ENCODE measurements at places on chromosomes 2 and 18.

- DNase-seq, result no peak
Measured at GRCh38 chr2:238272156-238272555, 16.3 kb downstream of the PER2 start.

DNA sequence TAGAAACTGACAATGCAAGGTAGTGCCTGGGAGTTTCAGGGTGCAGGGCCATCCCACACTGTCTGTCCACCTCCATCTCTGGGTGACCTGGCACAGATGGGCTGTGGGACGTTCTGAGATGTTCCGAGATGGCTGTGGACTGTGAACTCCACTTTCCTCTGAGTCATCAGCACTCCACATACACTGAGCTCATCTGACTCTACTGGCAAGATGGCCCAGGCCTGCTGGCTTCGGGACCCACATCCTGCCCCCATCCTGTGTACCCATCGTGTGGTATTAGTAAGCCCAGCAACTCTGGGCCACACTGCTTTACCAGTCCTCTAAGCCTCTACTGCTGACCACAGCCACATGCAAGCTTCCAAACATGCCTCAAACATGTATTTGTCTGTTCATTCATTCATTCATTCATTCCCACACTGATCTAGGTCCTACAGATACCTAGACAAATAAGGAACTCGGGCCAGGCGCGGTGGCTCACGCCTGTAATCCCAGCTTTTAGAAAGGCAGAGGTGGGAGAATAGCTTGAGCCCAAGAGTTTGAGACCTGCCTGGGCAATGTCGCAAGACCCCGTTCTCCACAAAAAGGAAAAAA is 124.8 kb upstream of the CXCR4 start:
- DNase-seq, result peak; percentile 41

GRCh38 chr2:182763311-182763912 is 47.4 kb downstream of the DNAJC10 start:
- peak; percentile 68 for DNase-seq

- peak; percentile 69 for DNase-seq
Measured at GRCh38 chr2:199739413-199740110, 111.4 kb downstream of the FTCDNL1 start.

DNA sequence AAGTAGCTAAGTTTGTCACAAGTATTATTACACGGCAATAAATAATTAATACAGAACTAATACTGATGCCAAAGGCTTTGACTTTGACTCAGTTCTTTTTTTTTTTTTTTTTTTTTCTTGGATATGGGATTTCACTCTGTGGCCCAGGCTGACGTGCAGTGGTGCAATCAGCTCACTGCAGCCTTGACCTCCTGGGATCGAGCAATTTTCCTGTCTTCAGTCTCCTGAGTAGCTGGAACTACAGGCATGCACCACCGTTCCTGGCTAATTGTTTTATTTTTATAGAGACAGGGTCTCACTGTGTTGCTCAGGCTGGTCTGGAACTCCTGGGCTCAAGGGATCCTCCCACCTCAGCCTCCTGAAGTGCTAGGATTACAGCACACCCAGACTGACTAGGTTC is 284.5 kb downstream of the SS18 start:
- no peak for DNase-seq

GRCh38 chr2:43611987-43612894 is 16.4 kb upstream of the THADA start:
- DNase-seq, result peak; percentile 89

GRCh38 chr2:234577191-234577590 is 80.3 kb upstream of the ARL4C start:
- no peak for DNase-seq

GRCh38 chr2:65417509-65418085 is 14.8 kb downstream of the SPRED2 start:
- DNase-seq, result no peak

DNA sequence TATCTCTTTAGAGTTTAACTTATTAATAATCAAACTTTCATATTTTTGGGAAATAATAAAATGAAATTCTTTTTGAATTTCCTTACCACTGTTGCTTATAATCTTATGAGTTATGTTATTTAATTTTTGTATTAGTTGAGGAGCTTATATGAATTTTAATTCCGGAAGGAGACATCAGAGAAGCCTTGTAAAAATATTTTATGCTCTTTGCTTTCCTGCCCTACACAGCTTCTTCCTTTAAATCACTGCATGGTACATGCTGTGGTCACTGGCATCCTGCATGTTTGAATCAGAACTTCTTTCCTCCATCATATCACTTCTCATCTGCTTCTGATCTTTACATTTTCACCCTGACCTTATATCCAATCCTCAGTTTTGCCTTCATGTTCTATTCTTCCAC is 266.7 kb upstream of the ZSWIM2 start:
- no peak for DNase-seq

GRCh38 chr18:10660179-10660884 is 134.5 kb downstream of the NAPG start:
- DNase-seq, result no peak

DNA sequence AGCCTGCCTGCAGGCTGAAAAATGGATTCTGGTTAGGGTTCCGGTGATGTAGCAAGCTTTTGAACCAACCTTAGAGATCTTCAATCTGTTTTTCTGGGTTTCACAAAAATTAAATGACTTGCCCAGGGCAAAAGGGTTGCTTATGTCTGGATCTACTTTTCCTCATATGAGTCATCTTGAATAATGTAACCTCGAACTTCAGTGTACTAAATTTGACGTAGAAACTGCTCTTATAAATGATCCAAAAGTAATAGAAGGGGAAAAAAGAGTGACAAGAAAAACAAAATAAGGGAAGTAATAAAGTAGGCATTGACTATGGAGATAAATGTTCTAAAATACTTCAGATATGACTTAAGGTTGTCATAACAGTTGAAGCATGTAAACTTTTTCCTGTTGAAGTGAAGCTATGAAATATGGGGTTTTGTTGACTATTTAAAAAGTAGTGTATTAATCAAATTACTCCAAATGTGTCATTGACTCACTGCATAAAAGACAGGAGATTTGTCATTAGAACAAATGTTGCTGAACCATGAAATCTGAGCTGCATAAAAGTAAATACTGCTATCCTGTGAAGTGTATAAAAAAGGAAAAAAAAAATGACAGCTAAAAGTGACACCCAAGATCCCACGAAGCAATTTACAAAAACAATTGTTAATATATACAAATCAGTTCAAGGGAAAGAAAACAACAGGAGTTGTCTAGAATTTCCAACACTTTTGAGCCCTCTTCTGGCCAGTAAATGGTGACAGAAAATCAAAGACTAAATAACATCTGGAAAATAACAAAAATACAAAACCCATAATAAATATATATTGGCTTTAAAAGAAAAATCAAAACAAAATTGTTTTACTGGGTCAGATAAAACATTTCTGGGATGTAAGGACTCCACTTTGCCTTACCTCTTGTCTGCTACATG is 103.6 kb upstream of the SERPINE2 start:
- no peak for DNase-seq

DNA sequence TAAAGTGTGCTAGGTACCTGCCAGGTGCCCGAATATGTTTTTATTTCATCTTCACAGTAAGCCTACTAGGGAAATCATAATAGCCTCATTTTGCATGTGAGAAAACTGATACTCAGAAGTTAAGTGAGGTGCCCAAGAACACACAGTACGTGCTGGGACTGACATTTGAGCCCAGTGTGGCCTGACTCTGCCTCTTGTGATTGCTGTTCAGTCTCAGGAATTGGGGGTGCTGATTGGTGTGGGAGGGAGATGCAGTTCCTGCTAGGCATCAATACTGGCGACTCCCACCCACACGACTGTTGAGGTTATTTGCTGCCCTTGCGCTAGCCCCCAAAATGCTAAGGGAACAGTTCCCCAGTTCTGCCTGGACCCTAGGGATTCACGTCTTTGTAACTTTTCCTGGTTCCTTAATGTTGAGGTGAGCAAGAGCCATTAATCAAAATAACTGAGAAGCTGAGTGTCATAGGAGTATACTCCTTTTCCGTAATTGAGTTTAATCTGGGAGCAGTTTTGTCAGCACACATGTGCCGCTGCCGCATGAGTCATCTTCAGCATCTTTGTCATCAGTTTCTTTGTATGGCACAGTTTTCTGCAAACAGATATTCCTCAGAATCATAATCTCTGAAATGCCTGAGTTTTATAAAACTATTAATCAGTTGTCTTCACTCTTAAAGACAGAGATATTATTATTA is 120.7 kb downstream of the NCK2 start:
- DNase-seq, result no peak

- peak; percentile 46 for DNase-seq
Measured at GRCh38 chr2:127674241-127675209, 805 bp downstream of the LIMS2 start.

GRCh38 chr2:11703700-11704099 is 33.7 kb upstream of the NTSR2 start:
- DNase-seq, result no peak

GRCh38 chr2:152421521-152422370 is 86.8 kb downstream of the FMNL2 start:
- peak; percentile 77 for DNase-seq

DNA sequence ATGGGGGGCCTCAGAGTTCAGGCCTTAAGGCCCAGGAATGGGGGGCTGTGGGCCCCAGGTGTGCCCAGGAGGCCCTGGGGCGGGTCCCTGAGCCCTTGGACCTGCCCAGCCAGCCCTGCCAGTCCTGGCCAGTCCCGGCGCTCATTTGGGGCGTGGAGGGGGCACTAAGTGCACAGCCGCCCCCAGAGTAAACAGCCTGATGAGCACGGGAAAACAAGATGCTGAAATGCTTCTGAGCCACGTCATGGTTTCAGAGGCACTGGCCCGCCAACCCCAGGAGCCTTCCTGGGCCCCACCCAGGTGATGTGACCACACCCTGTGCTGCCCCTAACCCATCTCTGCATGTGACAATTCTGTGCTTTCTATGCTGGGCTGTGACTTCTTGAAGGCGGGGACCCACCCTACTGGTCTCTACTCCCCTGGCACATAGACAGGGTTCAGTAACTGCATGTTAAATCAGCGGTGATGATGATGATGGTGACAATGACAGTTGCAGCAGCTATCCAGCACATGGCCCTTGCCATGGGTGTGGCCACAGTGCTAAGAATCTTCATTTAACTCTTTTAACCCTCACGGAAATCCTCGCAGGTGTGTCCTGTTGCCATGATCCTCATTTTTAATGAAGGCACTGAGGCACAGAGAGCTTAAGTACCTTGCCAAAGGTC is 28.1 kb upstream of the ASPRV1 start:
- DNase-seq, result peak; percentile 52

- no peak for DNase-seq
Measured at GRCh38 chr2:80926168-80926567, 621.6 kb upstream of the LRRTM1 start.

DNA sequence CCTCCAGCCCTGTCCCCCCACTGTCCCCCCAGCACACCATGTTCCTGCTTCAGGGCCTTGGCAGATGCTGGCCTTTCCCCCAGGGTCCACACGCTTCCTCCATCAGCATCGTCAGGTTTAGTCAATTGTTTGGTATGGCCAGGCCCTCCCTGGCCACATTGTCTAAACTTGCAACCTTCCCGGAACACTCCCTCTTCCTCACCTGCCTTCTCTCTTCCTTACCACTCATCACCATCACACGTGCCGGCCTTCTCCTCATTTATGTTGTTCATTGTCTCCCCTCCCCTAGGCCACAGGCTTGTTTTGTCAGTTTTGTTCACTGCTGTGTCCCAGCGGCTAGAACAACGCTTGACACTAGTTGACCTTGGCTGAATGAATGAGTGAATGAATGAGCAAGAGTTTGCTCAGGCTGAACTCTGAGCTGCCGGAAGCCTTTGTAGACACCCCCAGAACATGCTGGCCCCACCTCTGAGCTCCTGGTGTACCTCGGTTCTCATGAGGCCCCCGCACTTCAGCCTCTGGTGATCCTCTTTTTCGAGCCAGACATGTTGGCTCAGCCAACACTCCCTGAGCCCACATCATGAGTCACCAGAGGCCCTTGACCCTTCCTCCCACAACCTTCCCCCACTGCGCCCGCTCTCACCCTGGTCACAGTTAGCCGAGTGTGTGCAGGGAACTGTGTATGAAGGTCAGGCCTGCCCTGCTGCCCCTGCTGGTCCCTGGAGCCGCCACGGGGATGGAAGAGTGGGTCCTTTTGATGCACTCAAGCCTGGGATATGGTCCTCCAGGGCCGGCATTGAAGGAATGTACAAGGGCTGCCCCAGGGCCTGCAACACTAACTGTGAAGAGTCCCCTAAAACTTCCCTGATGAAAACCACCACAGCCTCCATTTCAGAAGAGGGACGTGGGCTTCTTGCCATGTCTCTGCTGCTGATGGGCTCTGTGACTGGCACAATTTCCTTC is 57.5 kb downstream of the HS1BP3 start:
- no peak for DNase-seq

GRCh38 chr2:136179602-136179975 is 61.6 kb upstream of the CXCR4 start:
- no peak for DNase-seq

- DNase-seq, result peak; percentile 12
Measured at GRCh38 chr2:235740821-235741220, 247.0 kb downstream of the AGAP1 start.

DNA sequence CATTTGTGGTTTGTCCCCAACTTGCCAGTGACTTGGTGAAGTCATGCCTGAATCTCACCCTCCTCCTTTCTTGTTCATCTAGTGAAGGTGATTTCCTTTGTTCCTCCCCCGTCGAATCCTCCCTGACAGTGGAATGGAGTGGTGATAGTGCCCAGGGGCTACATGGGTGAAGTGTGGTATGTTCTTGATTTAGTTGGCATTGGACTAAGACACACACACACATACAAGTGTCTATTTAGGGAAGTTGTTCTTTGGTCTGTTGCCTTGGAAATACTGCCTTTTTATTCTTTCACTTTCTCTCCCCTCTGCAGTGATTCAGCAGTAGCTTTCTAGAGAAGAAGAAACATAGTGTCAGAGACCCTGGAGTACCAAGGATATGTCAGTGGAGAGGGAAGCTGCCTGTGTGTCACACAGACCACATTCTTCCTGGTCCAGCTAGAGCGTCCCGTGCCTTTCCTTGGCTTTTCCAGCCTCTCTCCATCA is 10.9 kb downstream of the INPP4A start:
- DNase-seq, result peak; percentile 66

DNA sequence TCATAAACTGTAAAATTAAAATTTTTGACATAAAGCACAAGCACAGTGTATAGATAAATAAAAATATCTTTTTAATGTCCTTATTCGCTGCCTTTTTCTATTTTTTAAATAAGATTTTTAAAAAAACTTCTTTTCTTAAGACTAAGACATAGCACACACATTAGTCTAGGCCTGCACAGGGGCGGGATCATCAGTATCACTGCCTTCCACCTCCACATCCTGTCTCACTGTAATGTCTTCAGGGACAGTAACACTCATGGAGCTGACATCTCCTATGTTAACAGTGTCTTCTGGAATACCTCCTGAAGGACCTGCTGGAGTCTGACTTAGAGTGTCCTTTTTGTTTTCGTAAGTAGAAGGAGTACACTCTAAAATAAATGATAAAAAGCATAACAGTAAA is 33.0 kb downstream of the VAPA start:
- no peak for DNase-seq

GRCh38 chr2:21748501-21748900 is 624.7 kb downstream of the TDRD15 start:
- no peak for DNase-seq

DNA sequence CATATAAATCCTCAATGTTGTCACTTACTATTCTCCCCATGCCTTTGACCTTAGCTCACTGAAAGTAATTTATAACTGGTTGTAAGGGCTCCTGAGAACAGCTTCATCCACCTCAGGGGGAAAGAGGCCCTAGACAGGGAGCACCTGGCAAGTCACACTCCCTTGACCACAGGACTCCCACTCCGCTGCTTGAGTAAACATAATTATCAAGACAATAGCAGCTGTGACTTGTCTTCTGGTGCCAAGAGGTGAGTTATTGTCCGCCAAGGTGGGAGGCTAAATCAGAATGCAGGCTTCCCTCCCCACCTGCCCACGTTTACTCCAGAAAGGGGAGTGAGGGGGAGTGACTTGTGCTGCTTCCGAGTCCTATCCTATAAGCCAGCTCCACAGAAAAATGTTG is 230.6 kb upstream of the LRATD1 start:
- no peak for DNase-seq

Data from hematopoietic multipotent progenitor cell treated with erythropoietin and hydrocortisone succinate and interleukin-3 and kit ligand, for 6 days (in vitro differentiated cells).